Stimulated activated CD8-positive, alpha-beta memory T cell treated with anti-CD3 and anti-CD28 coated beads, Interleukin-2, amount 100 ng/mL, for 48 hours (primary cell): ENCODE measurements at places on chromosomes 11 and 22.

DNA sequence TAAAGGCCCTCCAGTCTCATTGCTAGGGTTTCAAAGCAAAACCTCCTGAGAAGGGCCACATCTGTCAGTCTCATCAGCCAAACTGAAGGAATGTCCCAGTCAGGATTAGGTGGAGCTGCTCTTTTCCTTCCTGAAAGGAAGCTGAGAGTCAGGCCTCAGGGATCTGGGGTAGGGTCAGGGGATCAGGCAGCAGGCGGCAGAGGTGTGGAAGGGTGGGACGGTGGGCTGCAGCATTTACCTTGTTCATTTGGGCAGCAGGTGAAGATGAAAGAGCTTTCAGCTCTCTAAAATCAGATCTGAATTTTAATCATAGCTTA lies 17.8 kb downstream of the CD82 start:
- DNase-seq: no peak

DNA sequence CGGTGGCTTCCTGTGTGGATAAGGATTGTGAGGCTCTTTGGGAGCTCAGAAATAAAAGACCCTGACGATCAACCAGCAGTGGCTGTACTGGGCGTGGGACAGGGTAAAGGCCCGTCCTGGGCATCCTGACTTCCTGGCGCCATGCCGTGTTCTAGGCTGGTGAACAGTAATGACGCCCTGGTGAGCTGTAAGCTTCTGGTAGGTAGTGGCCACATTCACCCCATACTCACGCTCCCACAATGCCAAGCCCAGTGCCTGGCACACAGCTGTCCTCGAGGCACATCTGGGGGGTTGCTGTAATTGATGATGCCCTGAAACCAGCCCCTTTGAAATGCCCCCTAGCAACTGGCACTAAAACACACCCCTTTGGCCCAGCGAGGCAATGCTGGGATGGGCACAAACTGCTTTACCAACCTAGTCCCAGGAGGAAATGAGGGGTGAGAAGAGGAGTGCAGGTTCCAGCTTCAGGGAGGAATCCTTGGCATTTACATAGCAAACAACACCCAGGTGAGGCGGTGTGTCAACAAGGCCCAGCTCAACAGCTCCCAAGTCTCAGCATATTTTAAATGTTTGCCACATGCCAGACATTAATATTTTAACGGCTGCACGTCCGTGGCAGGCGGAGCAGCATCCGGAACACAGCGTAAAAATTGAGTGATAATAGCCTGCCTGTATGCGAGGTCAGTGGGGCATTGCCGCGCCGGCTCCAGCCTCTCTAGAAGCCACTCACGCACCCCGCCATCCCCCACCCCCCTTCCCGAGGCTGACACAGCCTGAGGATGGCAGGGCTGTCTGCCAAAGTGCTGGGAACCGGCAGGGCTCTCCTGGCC lies 79.3 kb downstream of the DSCAML1 start:
- DNase-seq: no peak

DNA sequence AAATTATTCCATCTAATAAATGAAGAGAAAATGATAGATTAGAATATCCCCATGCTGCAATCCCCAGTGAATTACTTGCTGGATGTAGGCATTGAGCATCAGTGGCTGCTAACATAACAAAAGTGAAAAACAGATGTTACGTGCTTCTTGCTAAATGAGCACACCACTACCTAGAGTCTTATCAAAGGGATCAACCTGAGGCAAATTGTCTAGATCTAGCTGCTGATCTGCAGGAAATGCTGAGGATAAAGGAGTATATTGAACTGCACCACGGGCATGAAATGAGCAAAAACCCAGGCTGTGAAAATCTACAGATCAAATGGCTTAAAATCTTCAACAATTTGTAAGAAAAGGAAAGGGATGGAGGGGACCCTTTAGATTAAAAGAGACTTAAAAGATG lies 45.3 kb upstream of the SCUBE2 start:
- no peak for DNase-seq

GRCh38 chr11:82987997-82988396 lies 83.7 kb downstream of the RAB30 start:
- no peak for DNase-seq

DNA sequence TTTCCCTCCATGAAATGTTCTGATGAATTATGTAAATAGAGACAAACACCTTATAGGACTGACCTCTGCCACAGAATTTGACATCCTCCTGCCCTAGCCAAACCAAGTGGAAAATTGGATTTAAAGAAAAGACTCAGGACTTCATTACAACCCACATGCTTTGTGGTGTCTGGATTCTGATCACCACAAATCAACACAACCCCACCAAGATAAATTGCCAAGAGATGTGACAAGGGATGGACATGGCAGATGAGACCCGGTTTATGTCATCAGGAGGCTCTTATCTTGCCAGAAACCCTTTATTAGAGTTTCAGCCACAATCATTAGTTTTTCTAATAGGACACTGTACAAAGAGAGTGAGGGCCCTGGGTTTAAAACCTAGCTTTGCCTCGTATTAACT lies 57.9 kb upstream of the SLC6A5 start:
- no peak for DNase-seq

GRCh38 chr22:30386608-30386959 lies 627 bp downstream of the RNF215 start:
- DNase-seq: no peak

DNA sequence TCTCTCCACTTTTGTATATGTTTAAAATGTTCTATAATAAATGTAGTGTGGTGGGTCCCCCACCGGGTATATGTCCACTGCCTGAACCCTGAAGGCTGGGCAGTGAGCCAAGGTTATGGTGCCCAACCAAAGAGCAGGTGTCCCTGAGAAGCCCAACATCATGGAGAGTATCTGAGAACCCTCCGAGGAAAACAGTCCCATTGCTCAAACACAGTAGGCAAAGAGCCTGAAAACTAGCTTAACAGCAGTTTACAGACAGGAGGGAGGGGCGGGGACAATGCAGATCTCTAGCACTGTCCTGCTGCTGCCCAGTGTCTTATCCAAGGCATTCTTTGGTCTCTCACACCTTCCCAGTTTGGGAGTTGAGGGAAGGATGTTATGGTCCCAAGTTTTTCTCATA lies 91.0 kb downstream of the TMPRSS5 start:
- DNase-seq: no peak

DNA sequence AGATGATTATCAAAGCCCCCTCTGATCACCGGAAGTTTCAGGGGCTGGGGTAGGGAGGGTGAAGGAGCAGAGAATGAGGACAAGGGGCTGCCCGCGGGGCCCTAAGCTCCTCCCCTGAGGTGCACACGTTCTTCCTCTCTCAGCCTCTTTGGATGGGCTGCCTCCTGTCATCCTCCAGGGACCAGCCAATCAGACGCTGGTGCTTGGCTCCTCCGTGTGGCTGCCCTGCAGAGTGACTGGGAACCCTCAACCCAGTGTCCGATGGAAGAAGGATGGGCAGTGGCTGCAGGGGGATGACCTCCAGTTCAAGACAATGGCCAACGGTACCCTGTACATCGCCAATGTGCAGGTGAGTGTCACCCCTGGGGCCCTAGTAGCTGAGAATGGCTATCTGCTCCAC lies 7.5 kb downstream of the ROBO3 start:
- DNase-seq: no peak

DNA sequence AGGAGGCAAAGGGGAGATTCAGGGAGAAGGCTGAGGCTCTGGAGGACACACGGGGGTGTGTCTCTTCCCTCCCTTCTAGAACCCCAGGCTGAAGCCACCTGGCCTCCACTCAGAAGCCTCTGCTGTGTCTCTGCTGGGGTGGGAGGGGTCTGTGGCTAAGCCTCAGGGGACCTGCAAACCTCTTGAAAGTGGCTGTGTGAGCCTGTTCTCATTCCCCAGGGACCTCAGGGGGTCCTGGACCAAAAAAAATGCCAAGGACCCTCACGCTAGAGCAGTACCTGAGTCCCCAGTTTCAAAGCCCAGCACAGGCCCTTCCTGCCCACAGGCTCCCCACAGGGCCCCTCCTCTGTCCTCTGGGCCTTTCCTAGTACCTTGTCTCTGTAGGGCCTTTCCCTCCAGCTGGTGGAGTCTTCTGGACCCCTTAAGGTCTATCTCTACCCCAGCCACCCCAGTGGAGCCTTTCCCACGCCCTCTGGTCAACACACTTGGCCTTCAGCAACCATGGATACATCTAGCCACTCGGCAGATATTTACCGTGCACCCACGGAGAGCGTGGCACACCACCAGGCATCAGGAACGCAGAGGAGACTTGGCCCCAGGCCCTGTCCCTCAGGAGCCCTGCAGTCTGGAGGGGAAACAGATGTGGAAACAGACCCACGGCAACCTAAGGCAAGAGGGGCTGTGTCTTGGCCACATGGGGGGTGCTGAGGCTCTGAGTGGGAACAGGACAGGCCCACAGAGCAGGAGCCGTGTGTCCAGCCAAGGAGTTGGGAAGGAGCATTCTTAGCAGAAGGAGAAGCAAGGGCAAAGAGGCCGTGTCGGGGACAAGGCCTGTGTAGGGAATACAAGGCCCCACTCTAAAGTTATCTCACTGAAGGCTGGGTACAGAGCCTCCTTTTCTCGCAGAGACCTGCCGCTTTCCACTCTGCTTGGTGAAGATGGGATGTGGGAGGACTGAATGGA lies 18.5 kb downstream of the PLA2G6 start:
- no peak for DNase-seq

DNA sequence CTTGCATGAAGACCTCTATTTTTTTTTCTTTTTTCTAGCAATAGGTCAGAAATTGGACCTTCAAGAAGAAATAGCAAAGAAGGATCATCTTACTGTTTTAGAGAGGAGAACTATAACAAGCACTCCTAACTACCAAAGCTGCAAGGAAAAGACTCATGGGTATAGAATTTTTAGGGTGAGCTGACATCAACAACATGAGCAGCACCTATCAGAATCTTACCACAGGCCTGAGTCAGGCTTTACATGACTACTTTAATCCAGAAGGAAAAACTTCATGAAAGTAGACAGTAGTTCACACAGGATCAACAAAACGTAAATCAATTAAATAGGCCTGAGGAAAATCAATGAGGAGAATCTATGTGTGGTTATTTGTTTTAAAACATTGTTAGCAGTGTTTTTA lies 130.5 kb downstream of the FAM76B start:
- DNase-seq: no peak

- DNase-seq: no peak
Measured at GRCh38 chr22:48103126-48103875, 1340.9 kb downstream of the TBC1D22A start.

GRCh38 chr11:125345421-125346178 lies 150.5 kb downstream of the FEZ1 start:
- peak; percentile 33 for DNase-seq

DNA sequence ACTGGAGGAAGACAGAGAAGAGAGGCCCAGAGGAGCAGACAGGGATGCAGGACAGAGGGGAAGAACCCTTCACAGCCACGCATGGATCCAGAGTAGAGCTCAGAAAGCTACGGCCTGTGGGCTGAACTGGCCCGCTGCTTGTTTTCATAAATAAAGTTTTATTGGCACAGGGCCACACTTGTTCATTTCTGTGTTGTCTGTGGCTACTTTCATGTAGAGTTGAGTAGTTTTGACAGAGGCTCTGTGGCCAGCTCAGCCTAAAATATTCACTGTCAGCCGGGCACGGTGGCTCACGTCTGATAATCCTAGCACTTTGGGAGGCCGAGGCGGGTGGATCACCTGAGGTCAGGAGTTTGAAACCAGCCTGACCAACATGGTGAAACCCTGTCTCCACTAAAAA lies 26.2 kb upstream of the GAL start:
- no peak for DNase-seq

GRCh38 chr11:99739464-99740089 lies 718.8 kb downstream of the CNTN5 start:
- DNase-seq: no peak

- DNase-seq: no peak
Measured at GRCh38 chr11:8370812-8371515, 107.3 kb upstream of the LMO1 start.

- DNase-seq: no peak
Measured at GRCh38 chr22:31329453-31330215, 16.5 kb downstream of the PATZ1 start.

- no peak for DNase-seq
Measured at GRCh38 chr11:4610258-4610935, 2.4 kb upstream of the TRIM68 start.

DNA sequence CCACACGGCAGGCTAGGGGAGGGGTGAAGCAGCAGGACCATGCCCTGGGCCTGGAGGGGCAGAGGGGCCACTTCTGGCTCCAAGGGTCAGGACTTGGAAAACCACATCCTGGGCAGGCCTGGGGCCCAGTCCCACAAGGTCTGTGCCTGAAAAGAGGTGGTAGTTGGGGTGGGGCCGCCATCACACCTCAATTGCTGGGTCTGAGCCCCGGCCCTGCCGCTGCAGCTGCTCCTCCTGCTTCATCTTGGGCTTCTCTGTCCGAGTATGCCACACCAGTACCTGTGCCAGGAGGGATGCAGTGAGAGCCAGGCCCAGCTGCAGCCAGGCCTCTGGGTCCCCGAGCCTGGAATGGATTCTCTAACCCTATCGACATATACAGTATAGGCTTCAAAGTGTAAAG lies 2.5 kb downstream of the ROM1 start:
- DNase-seq: no peak

GRCh38 chr11:127044535-127044934 lies 44.0 kb upstream of the KIRREL3 start:
- DNase-seq: no peak

- DNase-seq: no peak
Measured at GRCh38 chr11:96464700-96465307, 75.0 kb downstream of the JRKL start.

- DNase-seq: no peak
Measured at GRCh38 chr11:61972112-61972671, 4.8 kb upstream of the FTH1 start.

DNA sequence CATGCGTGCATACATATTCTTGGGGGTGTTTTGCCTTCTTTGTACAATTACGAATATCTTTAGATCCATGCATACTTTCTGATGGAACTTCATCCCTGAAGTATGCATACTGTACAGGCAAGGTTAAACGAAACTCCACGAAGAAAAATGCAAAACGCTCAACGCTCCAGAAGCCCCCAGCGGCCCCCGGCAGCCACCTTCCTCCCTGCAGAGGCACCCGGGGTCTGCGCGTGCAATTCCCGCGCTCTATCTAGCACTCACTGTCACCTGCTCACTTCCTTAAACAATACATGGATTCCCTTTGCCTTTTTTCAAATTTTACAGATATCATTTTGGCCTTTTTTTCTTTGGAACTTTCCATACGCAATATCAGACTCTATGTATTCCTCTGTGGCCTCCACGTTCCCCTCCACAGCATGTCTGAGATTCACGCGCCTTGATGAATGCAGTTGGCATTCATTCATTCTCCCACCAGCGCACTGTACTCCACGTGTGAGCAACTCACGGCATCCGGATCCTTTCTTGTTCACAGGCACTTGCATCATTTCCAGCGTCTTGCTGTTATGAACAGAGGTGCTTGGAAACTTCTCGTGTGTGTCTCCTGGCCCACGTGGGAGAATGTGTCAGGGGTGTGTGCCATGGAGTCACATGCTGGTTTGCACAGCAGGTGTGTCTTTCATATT lies 214.3 kb downstream of the CTTN start:
- no peak for DNase-seq
